ENCODE measurements at places on chromosomes 1 and 21.

- DNase-seq: no peak
These were observed 144.9 kb downstream of the FCRL5 start for GRCh38 chr1:157407367-157407766.

GRCh38 chr1:116371752-116372151 is 1.3 kb upstream of the ATP1A1 start:
- DNase-seq: no peak

- no peak for DNase-seq
These were observed 61.6 kb downstream of the CD46 start for GRCh38 chr1:207813512-207813881.

DNA sequence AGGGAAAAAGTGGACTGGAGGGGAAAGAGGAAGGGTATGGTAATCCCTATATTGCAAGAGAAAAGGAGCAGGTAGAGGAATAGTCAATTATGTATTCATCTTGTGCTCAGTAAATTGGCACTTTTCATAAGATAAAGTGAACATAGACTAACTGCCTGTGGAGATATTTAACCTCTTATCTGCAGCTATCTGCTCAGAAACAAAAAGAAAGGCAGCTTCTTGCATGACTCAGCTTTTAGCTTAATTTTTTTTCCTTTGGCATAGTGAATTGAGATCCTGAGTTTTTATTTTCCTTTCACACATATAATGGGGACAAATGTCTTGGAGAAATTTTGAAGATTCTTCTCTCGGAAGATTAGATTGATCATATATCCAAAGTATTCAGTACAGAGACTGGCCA is 127.6 kb upstream of the F3 start:
- no peak for DNase-seq

DNA sequence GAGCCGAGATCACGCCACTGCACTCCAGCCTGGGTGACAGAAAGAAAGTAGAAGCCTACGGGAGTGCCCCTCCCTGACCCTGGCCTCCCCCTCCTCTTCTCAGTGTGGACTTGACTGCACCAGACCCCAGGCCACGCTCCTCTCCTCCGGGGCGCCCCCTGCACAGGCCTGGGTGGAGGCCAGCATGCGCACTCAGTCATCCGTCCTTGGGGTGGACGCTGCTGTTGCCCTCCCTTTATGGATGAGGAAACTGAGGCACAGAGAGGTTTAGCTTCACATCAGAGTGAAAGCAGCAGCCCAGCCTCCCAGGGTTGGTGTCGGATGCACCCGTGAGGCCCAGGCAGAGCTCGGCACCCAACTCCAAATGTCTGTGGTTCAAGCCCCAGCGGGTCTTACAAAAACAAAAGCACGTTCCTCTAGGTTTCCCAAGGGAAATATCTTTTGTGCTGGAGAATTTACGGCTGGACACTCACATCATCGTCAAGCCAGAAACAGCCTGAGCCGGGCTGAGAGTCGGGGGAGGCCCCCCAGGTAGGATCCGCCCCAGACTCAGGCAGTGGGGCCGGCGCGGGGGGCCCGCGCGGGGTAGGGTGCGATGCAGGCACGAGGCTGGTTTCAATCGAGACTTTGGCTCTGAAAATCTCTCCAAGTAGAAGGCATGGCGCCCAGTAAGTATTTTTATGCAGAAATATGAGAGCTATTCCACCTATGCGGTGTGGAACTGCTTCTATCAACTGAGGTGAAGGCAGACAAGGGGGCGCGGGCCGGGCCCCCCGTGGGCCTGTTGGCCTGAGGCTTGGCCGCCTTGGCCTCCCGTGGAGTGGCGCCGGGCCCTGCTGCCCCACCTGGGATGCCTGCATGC is 36.6 kb downstream of the MORN1 start:
- DNase-seq: no peak

DNA sequence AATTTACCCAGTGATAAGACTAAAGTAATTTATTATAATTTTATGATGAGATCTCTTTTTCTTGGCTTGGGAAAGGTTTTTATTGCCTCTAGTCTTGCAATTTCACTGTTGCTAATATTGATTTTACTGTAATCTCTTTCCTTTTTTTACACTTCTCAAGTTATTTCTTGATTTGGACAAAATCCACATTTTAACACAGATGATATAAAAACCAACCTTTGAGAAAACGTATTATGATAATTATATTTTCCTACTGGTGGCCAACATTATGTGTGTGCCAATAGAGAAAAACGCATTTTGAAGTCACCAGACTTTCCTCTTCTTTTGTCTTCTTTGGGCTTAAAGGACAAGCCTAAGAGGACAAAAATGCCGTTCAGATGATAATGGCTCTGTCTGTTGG is 314.9 kb downstream of the PRDM2 start:
- no peak for DNase-seq

GRCh38 chr21:45051580-45052434 is 22.6 kb upstream of the ADARB1 start:
- no peak for DNase-seq

All from GM12878 (cell line).